ENCODE measurements at places on chromosomes 6 and 20.

- DNase-seq, result no peak
Measured at GRCh38 chr6:72873433-72873832, 251.6 kb downstream of the KCNQ5 start.

- DNase-seq, result no peak
Measured at GRCh38 chr6:149999636-150000035, 25.7 kb downstream of the RAET1L start.

- no peak for DNase-seq
Measured at GRCh38 chr6:118558464-118559217, 10.5 kb downstream of the PLN start.

DNA sequence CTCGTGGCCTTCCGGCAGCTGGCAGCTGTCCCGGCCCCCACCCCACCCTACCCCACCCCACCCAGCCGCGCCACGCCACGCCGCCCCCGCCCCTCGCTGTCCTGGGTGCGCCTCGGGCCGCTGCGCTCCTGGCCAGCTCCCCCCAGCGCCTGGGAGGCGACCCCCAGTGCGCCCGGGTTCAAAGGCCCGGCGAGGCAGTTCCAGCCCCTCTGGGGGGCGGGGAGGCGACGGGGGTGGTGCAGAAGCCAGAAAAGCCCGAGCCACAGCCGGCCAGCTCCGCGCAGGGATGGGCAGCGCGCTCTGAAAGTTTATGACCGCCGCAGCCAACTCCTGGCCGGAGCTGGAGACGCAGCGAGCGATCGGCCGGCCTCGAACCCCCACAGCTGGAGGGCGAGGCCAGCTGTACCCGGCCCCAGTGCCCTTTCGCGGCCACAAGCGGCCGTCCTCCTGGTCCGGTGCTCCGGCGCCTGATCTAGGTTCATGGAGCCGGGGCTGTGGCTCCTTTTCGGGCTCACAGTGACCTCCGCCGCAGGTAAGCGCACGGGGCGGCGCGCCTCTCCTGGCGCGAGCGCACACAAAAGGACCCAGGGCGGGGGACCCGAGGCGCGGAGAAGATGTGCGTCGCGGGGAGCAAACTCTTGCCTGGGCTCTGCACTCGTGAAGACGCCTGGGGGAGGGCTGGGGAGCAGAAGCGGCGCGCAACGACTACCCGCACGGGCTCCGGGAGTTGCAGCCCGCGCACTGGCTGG is at the start of gene EDN3:
Gene EDN3, plus strand, starts transcription at position 279 of the 749 bp plus-strand sequence. Its CDS starts 202 bp downstream, at position 481.
- DNase-seq, result no peak
